Endothelial cell of umbilical vein (primary cell): ENCODE measurements at places on chromosomes 6 and 20. TPM values are rescaled to one million over a fixed set of nuclear protein-coding genes. Genes with fewer than 3 reads are reported as not detected.

- no peak for DNase-seq
Observed at GRCh38 chr20:47927944-47928343, 142.7 kb upstream of the SULF2 start.

ID1 gene
- total RNA-seq = 64.4 and 78.9 TPM in 2 replicates

GRCh38 chr20:54474046-54474445, 1.3 kb upstream of the DOK5 start:
- DNase-seq = no peak

DNA sequence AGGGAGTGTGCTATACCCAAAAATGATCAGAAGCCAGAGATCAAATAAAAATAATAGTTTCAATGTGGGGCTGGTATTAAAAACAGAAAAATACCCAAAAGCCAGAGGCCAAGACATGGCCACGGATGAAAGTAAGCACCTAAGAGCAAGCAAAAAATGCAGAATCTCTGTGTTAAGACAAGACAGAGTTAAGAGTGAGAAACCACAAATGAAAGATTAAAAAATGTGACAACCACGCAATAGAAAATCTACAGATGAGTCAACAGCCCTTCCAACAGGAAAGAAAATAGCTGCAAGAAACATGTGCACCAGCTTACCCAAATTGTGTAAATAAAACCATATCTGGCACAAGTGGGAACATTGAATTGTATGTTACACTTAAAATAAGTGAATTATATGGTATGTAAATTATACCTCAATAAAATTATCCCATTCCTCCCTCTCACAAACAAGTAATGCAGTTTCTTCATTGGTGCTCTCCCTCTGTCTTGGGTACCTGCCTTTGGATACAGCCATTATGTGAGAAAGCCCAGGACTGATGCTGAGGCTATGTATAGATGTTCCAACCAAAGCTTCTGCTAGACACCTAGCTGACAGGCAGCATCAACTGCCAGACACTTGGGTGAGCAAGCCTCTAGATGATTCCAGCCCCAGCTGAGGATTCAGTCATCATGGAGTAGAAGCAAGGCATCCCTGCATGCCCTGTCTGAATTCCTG, 55.3 kb upstream of the UFL1 start:
- no peak for DNase-seq

GRCh38 chr6:62746161-62746560, 460.1 kb upstream of the KHDRBS2 start:
- DNase-seq = no peak

HLA-F gene
- 1.6 and 2.8 TPM in 2 replicates for total RNA-seq

GRCh38 chr6:6640926-6641325, 52.4 kb downstream of the LY86 start:
- DNase-seq = no peak

NKX2-2 gene
- not detected in 2 replicates for total RNA-seq

DNA sequence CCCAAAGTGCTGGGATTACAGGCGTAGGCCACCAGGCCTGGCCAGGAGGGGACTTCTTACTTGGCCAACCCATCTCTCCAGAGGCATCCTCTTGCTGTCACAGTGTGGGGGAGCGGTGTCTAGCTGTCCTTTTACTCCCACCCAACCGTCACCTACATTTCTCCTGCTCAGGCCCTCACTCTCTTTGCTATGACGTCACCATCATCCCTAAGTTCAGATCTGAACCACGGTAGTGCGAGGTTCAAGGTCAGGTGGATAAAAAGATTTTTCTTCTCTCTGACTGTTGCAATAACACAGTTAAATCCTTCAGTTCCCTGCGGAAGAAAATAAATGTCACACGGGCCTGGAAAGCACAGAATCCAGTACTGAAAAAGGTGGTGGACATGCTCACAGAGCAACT, 7.3 kb upstream of the RAET1L start:
- DNase-seq = no peak

GRCh38 chr6:113560908-113561307, 296.2 kb upstream of the MARCKS start:
- DNase-seq = peak; percentile 61

DNA sequence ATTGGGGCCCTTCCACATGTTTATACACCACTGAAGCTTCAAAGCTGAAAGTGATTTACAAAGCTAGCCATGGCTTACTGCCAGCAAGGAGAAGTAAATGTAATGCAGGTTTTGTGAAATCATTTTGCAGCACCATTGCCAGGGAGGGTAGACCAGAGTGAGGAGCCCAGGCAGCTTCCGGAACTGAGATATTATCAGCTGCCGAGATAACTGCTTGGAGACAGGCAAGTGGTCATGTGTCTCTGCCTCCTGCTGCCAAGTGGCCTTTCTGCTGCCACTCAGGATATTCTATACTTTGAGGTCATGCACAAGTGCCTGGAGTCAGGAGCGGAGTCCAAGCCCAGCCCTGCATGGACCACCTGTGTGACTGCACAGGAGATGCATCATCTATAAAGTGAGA, 160.2 kb downstream of the SYNDIG1 start:
- no peak for DNase-seq

- DNase-seq = no peak
Observed at GRCh38 chr6:158908606-158909005, 89.4 kb upstream of the EZR start.

GGTLC1 gene
- not detected in 2 replicates for total RNA-seq

CNR1 gene
- total RNA-seq = not detected in 2 replicates

PPP1R16B gene
- 52.7 and 68.1 TPM in 2 replicates for total RNA-seq

- no peak for DNase-seq
Observed at GRCh38 chr20:38589351-38589750, 8.4 kb downstream of the ADIG start.

DNA sequence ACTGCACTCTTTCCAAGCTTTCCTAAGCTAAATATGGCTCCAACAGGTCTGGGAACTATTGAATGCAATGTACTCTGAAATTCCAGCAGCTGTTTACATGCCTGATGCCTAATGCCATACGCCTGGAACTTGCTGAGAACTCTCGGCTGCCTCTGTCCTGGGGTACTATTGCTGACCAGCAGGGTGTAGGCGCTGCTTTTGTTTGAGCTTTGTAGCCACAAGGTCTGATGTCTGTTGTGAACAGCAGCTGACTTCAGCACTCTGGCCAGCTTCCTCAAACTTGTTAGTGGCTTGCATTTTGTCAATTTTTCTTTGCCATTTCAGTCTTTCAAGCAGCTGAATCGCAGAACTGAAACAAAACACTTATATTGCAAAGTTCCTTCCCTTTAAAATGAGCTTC, 26.7 kb downstream of the SAYSD1 start:
- peak; percentile 37 for DNase-seq

- no peak for DNase-seq
Observed at GRCh38 chr6:44951253-44951747, 376.8 kb upstream of the RUNX2 start.
